ENCODE measurements at places on chromosomes 7 and 10.

DNA sequence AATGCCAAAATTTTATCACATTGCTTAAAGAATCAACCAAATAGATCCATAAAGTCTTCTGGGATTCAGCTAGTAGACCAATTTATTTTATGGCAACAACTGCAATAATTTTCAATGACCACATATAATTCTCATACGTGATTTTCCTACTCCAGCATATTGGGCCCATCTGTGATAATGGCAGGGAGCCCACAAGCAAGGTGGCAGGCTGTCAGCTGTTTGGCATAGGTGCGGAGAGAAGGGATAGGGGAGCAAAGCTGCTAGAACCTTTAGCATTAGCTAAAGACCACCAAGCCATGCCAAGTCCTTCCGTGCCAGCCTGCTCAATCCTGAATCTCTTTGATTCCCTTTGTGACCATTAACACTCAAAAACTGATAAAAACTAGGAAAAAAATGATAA is 721.2 kb downstream of the XPNPEP1 start:
- no peak for DNase-seq

DNA sequence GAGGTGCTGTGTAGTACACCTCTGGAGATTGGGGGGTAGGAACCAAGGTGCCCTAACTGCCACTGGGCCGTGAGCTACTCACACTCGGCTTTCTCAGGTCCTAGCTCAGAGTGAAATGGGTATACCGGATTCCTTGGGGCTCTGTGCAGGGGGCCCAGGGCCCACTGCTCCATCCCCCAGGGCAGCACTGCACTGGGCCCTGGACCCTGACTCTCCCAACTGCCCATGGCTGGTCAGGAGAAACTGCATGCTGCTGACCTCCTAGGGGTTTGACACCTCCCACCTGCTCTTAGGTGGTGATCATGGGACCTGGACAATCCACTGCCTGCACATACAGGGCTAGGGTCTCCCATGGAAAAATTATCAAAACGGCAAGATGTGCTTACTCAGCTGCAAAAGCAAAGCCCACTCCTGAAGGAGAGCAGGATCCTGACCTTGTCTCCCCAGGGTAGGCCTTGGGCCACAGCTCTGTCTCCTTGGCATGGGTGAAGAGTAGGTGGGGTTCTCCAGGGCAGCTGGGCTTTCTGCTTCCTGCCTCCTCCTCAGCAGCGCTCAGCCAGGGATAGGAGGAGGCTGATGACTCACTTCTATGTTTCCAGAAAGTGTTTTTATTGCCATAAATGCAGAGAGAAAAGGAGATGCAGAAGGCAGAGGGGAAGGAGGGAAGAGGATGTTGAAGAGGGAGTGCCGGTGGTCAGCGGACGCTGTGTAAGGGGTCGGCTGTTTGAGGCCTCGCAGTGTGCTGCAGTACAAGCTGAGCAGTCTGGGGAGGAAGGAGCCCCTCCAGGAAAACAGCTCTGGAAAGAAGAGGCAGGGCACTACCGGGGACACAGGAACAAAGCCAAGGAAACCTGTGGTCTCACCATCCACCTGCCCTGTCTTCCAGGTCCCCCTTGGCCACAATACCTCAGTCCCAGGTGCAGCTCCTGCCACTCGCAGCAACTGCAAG is 107.8 kb downstream of the ARHGAP22 start:
- DNase-seq: no peak

DNA sequence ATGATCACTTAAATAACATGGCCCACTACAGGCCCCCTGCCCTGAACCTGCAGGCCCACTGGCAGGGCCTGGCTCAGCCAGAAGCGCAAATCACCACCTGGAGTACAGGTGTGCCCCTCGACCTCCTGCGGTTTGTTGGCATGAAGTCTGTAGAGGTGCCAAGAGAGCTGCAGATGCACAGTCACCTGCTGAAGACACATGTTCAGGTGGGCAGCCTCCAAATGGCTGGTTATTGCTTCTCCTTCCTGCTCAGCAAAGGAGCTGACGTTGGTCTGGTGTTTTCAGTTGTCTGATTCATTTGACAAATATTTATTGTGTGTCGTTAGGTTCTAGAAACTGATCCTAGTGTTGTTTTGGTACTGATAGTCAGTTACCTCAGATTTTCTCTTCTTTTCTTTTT is 29.0 kb downstream of the DHTKD1 start:
- no peak for DNase-seq

DNA sequence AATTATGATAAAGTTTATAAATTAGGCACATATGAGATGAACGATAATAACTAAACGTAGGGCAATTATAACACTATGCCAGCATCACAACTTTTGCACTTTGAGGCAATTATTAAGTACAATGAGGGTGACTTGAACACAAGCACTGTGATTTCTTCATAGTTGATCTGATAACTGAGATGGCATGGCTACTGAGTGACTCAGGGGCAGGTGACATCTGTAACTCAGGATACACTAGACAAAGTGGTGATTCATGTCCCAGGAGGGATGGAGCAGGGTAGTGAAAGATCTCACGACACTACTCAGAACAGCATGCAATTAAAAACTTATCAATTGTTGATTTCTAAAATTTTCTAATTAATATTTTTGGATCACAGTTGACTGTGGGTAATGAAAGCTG is 98.3 kb upstream of the ARHGAP21 start:
- DNase-seq: no peak

- DNase-seq: no peak
These were observed 186.1 kb downstream of the TRIL start for GRCh38 chr7:28771906-28772622.

DNA sequence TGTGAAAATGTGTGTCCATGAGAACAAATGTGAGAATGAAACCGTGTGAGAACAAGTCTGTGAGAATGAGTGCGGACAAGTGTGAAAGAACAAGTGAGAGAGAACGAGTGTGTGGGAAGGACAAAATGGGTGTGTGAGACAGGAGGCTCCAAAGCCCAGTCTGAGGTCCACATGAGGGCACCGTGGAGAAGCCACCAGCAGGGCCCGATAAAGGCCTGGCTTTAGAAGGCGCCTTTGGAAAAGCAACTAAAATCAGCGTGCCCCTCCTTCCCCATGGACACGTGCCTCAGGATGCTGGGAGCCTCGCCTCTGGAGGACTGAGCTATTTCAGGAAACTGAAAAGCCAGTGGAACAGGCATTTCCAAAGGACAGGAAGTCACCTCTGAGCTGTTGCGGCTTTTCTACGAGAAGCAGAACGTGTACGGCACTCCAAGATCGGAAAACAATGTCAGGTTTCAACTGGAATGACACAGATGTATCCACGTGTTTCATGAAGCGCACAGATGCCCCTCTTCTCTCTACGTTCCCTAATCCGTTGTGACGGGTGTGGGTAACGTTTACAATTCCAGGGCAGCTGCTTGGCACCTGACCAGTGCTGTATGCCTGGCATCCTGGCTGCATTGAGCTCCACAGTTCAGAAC is 46.4 kb downstream of the ESYT2 start:
- peak; percentile 35 for DNase-seq

GRCh38 chr7:51577390-51577789 is 260.8 kb upstream of the COBL start:
- DNase-seq: no peak

DNA sequence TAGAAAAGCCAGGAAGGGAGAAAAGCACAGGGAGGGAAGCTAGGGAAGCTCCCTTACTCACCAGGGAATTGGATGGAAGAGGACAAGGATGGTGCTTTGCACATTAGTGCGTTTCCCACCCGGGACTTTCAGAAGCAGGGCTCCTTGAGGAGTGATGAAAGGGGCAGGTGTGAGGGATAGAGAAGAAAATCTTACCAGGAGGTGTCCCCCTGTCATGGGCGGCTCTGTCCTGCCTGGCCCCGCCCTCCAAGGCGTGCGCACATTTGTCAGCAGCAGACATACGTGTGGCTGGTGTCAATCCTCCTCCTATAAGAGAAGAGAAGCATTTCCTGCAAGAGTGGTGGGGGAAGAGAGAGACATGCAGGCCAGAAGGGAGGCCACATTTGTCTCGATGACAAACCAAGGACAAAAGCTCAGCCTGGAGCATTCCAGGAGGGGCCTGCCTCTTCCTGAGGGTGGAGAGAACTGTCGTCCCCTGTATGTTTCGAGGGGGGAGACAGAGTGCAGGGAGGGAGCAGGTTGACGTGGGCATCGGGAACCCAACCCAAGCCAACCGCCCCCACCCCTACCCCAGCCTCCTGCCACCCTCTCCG is 47.4 kb upstream of the COMTD1 start:
- DNase-seq: no peak

DNA sequence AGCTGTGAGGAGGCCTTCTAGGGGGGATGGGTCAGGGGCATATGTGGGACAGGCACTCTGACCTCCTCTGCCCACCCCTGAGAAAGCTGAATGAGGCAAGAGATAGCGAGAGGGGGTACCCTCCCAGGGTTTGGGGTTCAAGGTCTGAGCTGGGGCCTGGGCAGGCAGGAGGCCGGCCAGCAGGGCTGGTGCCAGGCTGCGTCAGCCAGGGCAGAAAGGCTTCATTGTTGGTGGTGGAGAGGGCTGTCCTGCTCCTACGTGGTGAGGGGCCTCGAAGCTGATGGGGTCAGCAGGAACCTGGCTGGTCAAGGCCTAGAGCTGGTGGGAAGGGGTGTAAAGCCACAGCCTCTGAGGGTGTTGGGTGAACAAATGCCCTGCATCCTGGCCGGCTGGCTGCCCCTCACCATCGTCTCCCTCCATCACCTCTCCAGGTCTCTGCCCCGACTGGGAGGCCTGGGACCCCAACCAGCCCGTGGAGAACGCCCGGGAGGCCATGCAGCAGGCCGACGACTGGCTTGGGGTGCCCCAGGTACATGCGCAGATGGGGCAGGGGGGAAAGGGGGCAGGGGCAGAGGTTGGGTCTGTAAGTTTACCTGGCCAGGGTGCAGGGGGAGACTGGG is 6.6 kb downstream of the FLNC start:
- no peak for DNase-seq

- DNase-seq: no peak
These were observed 177.0 kb downstream of the GNAT3 start for GRCh38 chr7:80334908-80335307.

DNA sequence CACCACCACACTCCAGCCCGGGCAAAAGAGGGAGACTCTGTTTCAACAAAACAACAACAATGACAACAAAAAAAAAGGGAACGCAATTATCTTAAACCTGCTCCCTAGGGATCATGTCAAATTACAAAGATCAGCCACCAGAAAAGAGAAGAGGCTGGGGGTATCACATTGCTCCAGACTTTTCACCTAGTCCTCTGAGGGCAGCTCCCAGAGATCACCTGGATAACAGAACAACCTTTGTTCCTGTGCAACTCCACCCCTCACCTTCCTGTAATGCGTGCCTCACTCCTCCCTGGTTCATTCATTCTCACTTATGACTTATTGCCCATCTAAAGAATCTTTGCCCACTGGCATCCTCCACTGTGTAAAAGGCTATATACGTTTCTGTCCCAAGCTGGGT is 31.8 kb downstream of the SVOPL start:
- DNase-seq: no peak

- DNase-seq: no peak
These were observed 30.6 kb downstream of the JMJD1C start for GRCh38 chr10:63434866-63435854.

GRCh38 chr10:48604991-48605508 is at the start of gene ARHGAP22:
Gene ARHGAP22, minus strand, starts transcription at chr10:48605073. Its CDS starts 277 bp downstream, at chr10:48604796.
- DNase-seq: peak; percentile 15

DNA sequence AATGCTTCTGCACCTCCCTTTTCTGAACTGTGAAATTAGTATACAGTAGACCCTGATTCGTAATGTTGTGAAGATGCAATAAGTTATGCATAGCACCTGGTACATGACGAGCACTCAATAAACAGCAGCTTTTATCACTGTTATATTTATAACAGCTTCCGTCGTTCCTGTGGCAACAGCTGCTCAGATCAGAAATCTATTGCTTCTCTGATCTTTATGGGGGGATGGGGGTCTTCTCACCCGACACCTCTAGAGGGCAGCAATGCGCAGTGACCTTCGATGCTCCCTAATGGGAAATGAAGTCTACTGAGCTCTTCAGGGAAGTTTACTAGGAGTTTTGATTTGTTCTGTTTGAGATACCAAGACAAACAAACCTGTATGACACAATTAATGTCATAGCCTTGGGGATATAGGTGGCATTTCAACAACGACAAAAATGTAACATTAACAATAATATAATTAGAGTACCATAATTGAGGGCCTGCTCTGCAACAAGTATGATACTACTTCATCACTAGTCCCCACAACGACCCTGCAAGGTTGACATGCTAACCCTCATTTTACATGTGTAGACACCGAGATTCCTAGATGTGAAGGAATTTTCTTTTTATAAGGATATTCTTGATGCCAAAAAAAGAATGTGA is 289.6 kb downstream of the SFMBT2 start:
- peak; percentile 84 for DNase-seq

- no peak for DNase-seq
These were observed 324.8 kb upstream of the PHYHIPL start for GRCh38 chr10:58851606-58852005.

DNA sequence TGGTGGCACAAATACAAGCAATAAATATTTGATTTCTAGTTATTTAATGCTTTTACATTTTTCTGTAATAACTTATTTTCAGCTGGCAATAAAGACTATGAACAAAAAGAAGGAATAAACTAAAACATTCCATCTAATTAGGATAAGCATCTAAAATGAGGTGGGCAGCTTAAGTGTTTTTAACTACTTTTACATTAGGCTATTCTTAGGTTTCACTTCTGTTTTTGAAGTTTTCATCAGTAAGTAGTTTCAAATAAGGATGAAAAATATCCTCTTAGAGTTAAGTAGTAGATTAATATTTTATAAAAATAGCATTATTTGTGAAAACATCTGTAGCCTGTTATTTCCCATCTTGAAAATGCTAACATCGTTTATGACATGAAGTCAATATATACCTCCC is 15.9 kb downstream of the NT5C2 start:
- no peak for DNase-seq

DNA sequence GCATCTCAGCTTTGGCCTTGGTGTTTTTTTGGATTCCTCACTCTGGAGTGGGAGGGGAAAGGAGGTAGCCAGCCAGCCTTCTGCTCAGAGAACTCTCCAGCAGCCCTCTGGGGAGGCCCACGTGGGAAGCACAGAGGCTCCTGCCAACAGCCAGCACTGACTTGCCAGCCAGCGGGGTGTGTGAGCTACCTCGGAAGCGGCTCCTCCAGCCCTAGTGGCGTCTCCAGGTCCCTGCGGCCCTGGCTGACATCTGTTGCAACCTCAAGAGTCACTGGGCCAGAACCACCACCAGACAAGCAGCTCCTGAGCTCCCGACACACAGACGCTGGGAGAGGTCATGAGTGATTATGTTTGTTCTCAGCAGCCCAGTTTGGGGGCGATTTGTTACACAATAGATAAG is 180.2 kb upstream of the FZD8 start:
- DNase-seq: no peak

DNA sequence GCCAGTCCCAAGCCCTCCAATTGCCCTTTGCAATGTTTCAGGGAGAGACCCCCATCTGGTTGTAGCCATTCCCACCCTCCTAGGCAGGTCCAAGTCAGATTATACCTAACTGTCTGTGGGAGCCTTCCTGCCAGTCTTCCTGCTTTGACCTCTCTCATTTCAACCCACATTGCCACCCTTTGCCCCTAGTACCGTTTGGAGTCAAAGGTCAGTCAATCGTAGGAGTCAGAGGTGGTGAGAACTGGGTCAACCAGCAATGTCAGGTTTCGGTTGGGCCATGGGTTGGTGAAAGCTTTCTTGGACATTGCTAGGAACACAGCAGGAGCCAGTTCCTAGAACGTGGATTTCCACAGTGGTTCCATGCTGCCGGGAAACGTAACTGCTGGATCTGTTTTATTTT is 269.4 kb upstream of the GHITM start:
- DNase-seq: no peak

GRCh38 chr7:139669106-139670061 is 108.4 kb downstream of the HIPK2 start:
- no peak for DNase-seq
